Neural crest cell (in vitro differentiated cells): ENCODE measurements at places on chromosomes 2 and 18. TPM values are rescaled to one million over a fixed set of nuclear protein-coding genes. Genes with fewer than 3 reads are reported as not detected.
A peak's percentile ranks its signal among the peaks of the same experiment; 100 is the strongest.

- no peak for DNase-seq
Observed at GRCh38 chr2:202009019-202009481, 24.6 kb upstream of the FZD7 start.

- DNase-seq, result peak; percentile 3
Observed at GRCh38 chr18:21362831-21363230, 120.8 kb downstream of the GREB1L start.

Gene ZBTB7C
- total RNA-seq, result 0.45 and 0.61 TPM in 2 replicates

Gene ZAP70
- 2.4 and 2.8 TPM in 2 replicates for total RNA-seq

DNA sequence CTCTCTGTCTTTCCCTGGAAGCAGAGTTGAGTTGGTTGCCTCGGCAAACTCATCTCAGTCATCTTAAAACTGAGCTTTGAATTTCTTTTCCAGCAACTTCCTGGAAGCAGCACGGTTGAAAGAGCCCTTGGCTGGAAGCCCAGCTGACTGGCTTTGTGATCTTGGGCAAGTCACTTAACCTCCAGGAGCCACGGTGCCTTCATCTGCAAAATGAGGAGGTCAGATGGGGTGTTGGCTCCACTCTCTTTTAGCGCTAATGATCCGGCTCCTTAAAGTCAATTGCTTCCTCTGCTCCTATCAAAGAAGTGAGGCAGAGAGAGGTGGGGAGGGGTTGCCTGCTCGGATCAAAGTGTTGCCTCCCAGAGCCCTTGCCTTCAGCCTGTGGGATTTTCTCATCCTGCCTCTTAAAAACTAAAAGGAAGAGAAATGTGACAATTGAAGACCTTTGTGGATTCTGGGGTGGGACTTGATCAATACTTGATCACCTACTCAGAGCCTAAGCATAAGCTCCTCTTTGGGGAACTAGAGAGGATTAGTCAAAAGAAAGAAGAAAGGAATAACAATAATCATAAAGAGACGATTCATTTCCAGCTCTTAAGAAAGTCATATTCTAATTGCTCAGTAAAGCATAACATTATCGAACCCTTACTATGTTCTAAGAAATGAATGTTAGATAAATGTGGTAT lies 86.6 kb downstream of the MYCN start:
- no peak for DNase-seq

Gene SFT2D3
- total RNA-seq, result 18.8 TPM in 2 replicates

- DNase-seq, result no peak
Observed at GRCh38 chr2:181065458-181065857, 85.1 kb downstream of the UBE2E3 start.

DNA sequence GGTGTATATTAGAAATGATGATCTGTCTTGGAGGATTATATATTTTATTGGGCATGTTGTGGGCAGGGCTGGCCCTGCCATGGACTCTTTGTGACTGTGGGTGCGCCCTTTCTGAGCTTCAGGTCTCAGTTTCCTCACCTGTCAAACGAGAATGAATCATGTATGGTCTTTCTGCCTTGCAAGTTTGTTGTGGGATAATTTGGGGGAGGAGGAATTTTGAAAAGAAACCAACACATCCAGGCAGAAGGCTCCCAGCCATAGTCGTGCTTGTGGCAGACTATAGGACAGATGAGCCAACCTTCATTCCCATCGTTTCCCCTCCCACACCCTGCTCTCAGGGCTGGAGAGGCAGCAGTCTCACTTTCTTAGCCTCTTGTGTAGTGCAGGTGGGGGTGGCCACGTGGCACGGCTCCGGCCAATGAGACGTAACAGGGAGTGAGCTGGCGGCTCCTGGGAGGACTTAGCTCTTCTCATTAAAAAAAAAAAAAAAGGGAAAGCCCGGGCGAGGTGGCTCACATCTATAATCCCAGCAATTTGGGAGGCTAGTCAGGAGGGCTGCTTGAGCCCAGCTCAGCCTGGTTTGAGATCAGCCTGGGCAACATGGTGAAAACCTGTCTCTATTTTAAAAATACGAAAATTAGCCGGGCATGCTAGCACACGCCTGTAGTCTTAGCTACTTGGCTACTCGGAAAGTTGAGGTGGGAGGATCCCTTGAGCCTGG lies 63.1 kb downstream of the RHOB start:
- DNase-seq, result no peak

GRCh38 chr2:26982102-26982742 lies 11.8 kb downstream of the MAPRE3 start:
- no peak for DNase-seq

Gene TACR1
- 0.16 and 0.30 TPM in 2 replicates for total RNA-seq

DNA sequence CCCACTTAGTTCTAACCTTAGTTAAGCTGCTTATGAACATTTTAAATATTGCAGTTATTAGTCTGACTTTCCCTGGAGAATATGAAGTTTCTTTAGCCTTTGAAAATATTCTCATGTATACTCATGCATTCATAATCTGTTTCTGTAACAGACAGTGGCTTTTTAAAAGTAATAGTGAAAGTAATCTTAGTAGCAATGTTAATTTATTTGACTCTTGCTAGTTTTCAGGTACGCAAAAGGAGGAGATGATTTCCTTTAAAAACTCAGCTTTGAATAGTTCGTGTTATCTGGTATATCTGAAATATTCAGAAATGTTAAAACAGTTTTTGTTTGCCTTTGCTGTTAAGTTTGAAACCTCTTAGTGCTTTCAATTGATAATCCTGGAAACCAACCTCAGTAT lies 3.8 kb downstream of the ANKRD12 start:
- no peak for DNase-seq

DNA sequence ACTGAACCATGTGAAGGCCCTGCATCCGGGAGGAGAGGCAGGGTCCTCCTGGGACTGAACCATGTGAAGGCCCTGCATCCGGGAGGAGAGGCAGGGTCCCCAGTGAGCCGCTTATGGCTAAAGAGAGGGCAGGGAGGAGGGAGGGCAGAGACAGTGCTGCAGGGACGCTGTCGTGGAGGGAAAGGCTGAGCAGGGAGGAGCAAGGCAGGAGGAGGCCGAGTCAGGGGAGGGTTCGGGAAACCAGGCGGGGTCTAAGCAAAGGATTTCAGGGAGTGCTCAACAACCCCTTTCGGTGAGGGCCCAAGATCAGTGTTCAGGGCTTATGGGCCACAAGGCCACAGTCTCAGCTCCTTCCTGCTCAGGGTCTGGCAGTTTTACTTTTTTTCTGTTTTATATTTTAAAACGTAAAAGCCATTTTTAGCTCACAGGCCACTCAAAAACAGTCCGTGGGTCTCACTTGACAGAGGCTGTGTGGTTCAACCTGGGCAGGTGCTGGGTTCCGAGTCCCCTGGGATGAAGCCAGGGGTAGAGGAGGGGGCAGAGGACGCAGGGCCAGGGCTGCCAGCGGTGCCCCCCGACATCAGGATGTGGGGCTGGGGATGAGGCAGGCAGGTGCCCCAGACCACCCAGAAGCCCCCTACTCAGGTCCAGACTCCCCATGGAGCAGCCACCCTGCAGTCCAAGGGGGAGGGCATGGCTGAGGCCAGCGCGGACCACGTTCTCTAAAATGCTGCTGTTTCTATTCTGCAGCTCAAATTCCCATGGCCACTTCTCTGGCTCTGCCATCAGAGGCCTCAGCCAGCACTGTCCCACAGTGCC lies 5.2 kb downstream of the TMEM18 start:
- DNase-seq, result no peak

- DNase-seq, result no peak
Observed at GRCh38 chr18:68948622-68949021, 150.7 kb downstream of the CCDC102B start.

- no peak for DNase-seq
Observed at GRCh38 chr18:58325494-58325893, 281.5 kb downstream of the NEDD4L start.

DNA sequence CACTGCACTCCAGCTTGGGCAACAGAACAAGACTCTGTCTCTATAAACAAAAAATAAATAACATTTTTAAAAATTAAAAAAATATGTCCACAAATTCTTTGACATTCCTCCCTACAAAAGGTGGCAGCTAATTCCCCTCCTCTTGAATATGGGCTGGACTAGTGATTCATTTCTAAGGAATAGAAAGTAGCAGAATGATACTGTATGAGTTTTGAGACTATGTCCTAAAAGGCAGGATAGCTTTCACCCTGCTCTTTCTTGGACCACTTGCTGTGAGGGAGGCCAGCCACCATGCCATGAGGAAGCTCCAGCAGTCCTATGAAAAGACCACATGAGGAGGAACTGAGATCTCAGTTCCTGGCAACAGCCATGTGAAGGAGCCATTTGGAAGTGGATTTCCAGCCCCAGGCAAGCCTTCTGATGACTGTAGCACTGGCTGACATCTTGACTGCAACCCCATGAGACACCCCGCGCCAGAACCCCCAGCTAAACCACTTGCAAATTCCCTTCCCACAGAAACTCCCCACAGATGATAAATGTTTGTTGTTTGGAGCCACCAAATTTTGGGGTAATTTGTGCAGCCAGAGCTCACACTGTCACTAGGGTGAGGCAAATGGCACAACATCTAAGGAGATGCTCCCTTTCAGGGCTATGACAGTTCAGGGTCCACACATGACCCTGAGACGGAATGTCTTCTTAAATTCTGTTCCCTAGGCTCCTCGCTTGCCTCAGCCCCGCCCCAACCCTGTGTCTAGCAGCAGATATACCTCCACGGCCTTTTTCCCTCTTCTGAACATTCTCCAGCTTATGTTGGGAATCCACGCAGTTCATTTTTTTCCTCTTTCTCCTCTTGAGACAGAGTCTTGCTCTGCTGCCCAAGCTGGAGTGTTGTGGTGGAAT lies 17.1 kb upstream of the ATOH8 start:
- DNase-seq, result no peak

Gene NEUROD1
- 2.5 and 2.7 TPM in 2 replicates for total RNA-seq

Gene ZFP36L2
- 39.8 and 39.9 TPM in 2 replicates for total RNA-seq

Gene AQP12A
- not detected in 2 replicates for total RNA-seq

Gene MCM6
- 118 and 125 TPM in 2 replicates for total RNA-seq

GRCh38 chr2:5304640-5305039 lies 387.5 kb upstream of the SOX11 start:
- no peak for DNase-seq

Gene RAB6C
- 0.16 TPM in 1 of 2 replicates, not detected in the other for total RNA-seq

GRCh38 chr2:161954103-161954502 lies 119.9 kb downstream of the DPP4 start:
- DNase-seq, result no peak

DNA sequence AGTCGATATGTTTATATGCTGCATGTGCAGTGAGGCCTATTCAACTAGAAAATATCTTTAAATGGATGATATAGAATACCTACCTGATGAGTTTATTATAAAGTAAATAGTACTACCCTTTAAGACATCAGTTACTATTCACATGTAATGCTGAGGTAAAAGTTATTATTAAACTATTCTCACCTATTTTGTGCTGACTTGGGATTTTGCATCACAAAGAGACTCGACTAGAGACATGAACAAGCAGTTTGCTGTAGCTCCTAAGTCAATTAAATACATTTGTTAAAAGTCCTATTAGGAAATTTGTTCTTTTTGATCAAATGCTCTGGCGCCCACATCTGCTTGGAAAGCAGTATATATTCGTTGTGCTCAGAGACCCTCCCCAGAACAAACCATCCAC lies 164.1 kb downstream of the CCDC85A start:
- DNase-seq, result no peak

- no peak for DNase-seq
Observed at GRCh38 chr18:9321017-9321452, 13.5 kb upstream of the TWSG1 start.

GRCh38 chr2:230944757-230945372 lies 19.8 kb upstream of the GPR55 start:
- DNase-seq, result no peak

DNA sequence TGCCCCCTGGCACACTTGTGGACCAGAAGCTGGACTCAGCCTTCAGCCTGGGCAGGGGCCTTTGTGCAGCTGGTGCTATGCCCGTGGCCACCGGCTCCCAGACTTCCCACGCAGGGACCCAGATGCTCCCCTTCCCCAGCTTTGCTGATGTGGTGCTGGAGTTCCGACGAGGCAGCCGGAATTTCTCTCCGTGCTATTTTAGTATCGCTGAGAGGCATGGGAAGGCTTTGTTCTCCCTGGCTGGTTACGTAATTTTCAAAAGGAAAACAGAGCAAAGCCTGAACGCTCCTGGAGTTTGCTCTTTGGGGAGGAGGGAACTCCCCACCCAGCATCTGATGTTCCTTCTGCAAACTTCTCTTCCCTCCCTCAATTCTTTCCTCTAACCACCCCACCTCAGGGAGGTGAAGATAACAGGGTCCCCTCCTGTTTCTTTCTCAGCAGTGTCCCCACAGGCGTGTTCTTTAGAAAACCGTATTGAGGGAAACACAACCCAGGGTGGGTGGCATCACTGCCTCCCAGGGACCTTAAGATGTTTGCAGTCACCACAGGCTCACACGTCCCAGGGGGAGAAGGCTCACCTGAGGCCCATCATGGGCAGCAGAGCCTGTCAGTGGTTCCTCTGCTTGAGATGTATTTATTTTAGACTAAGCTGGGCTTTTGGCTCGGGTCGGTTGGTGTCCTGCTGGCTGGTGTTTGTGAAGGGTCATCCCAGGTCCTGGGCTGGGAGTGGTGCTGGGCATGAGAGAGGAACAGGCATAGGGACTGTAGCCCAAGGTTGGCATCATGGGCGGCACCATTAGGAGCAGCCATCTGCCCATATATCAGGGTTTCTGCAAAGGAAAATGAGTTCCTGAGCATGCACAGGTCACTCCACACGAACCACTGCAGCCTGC lies 95.0 kb downstream of the MAPK4 start:
- DNase-seq, result no peak

GRCh38 chr2:44649381-44649780 lies 287.6 kb downstream of the CAMKMT start:
- DNase-seq, result no peak

Gene DCDC2C
- not detected in 2 replicates for total RNA-seq

- DNase-seq, result no peak
Observed at GRCh38 chr2:50388324-50388723, 643.6 kb downstream of the NRXN1 start.

DNA sequence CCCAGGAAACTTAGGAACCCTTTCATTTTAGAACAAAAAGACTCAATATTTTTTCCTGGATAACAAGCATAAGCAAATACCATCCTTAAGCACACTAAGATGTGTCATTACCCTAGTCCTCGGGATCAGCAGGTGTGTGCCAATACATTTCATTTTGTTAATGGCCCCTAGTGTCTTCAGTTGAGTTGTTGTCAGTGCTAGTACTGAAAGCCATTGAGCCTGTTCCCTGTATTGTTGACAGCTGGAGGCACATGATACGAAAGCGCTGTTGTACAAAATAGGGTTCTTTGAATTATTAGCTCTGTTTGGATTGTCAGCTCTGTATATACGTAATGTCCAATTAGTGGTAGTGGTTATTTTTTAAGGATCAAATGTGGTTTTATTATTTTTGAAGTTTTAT lies 29.5 kb downstream of the VAPA start:
- DNase-seq, result no peak

GRCh38 chr2:126751477-126751876 lies 95.5 kb downstream of the GYPC start:
- no peak for DNase-seq

Gene REL
- total RNA-seq, result 8.7 and 9.8 TPM in 2 replicates

DNA sequence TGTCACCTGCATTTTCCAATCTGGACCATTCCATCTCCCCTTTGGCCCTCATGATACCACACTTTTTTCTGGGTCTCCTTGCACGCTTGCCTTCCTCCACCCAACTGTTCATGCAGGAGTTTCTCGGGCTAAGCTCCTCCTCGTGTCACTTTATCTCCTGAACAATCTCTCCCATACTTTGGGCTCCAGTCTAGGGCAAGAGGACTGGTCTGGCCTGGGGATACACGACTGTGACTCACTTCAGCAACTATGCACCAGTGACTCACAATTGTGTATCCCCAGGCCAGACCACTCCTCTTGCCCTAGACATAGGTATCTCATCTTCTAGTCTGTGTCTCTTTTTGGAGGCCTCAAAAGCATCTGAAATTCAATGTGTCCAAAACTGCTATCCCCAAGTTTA lies 149.4 kb upstream of the PTPRM start:
- no peak for DNase-seq

GRCh38 chr2:141824790-141825189 lies 306.0 kb downstream of the LRP1B start:
- no peak for DNase-seq

Gene RGPD3
- total RNA-seq, result 0.11 and 0.14 TPM in 2 replicates
